ENCODE measurements at places on chromosomes 3 and 15.

GRCh38 chr15:71800835-71801745 lies 9.3 kb upstream of the NR2E3 start:
- no peak for DNase-seq

DNA sequence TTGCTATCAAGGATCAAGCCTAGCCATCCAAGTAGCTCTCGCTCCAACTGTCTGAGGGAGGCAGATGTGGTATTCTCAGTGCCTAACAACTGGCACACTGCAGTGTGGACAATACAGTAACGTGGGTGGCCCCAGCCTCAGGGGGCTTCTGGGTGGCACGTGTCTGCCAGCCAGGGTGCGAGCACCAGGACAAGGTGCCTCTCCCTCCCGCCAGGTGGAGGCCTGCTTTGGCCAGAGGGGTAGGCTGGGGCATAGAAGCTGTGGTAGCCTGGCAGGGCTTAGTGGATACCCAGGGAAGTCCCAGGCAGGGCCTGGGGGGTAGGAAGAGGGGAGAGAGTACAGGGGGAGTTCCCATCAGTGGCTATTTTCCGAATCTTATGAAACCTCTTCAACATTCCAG lies 234.0 kb downstream of the PLCL2 start:
- DNase-seq = no peak

- no peak for DNase-seq
Observed at GRCh38 chr15:79046691-79047404, 43.7 kb downstream of the RASGRF1 start.

GRCh38 chr15:63497642-63498467 lies 6.5 kb upstream of the USP3 start:
- DNase-seq = peak; percentile 87

GRCh38 chr3:117545484-117545883 lies 835.9 kb downstream of the TUSC7 start:
- DNase-seq = no peak

- DNase-seq = no peak
Observed at GRCh38 chr3:180062771-180063170, 26.0 kb upstream of the PEX5L start.

- no peak for DNase-seq
Observed at GRCh38 chr15:87193481-87193880, 1063.1 kb downstream of the NTRK3 start.

GRCh38 chr3:182920515-182921084 lies 59.7 kb downstream of the DCUN1D1 start:
- no peak for DNase-seq

- DNase-seq = no peak
Observed at GRCh38 chr15:87681104-87681503, 575.4 kb downstream of the NTRK3 start.

- no peak for DNase-seq
Observed at GRCh38 chr15:69164807-69165636, 4.6 kb downstream of the GLCE start.

GRCh38 chr15:67601073-67601472 lies 58.6 kb downstream of the MAP2K5 start:
- no peak for DNase-seq

GRCh38 chr15:66220601-66221000 lies 32.9 kb downstream of the MEGF11 start:
- DNase-seq = no peak

GRCh38 chr3:65285956-65286355 lies 598.2 kb upstream of the ADAMTS9 start:
- no peak for DNase-seq

- DNase-seq = peak; percentile 39
Observed at GRCh38 chr15:75696311-75696720, 16.3 kb downstream of the CSPG4 start.

GRCh38 chr15:72342385-72342784 lies 22.4 kb upstream of the CELF6 start:
- peak; percentile 34 for DNase-seq

DNA sequence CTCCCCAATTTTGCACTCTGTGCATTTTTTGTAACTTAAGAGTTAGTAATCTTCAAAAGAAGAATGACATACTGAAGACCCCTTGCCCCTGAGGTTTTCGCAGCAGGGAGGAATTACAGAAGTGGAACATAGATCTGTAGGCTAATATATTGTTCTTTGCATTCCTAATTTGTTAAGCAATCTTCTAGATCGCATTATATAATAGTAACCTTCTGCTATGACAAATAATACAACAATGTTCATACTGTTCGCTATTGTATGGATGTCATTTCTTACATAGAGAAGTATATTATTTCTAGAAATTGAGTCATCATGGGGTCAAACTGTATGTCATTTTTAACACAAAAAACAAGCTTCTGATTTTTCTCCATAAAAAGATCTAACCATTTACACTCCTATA lies 95.8 kb upstream of the TGFBR2 start:
- no peak for DNase-seq

GRCh38 chr3:146166826-146167225 lies 5.8 kb upstream of the PLOD2 start:
- DNase-seq = no peak

GRCh38 chr3:139935016-139935865 lies at the start of gene CLSTN2:
TSS of gene CLSTN2 (plus strand) at chr3:139935185.
- DNase-seq = no peak

GRCh38 chr3:148372206-148372875 lies 325.4 kb upstream of the AGTR1 start:
- DNase-seq = no peak

GRCh38 chr3:12394569-12395271 lies 89.6 kb upstream of the TSEN2 start:
- no peak for DNase-seq

GRCh38 chr3:37726525-37727290 lies 135.0 kb upstream of the CTDSPL start:
- DNase-seq = no peak

GRCh38 chr3:157069846-157070677 lies 89.9 kb downstream of the CCNL1 start:
- no peak for DNase-seq

- DNase-seq = no peak
Observed at GRCh38 chr3:34842706-34843480, 796.4 kb upstream of the ARPP21 start.

GRCh38 chr15:81376231-81376630 lies 2.2 kb upstream of the TMC3 start:
- DNase-seq = no peak

DNA sequence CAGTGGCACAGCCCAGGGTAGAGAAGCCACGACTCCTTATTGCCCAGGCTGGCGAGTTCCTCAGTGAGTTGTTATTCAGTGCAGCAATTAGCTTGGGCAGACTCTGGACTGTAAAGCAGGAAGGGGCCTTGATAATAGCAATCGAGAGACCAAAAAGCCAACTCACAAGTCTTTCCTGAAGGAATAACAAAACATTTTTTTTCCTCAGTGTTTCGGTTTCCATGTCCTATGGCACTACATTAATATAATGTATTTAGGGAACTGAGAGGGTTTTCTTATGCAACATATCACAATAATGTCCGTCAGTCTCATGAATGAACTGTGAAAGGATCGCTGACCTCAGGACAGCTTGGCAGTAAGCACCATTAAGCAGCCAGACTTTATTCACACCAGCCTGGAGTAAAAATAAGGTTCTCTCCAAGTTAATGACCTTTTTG lies 248.9 kb upstream of the TBL1XR1 start:
- DNase-seq = no peak

GRCh38 chr3:187833799-187834578 lies 88.7 kb upstream of the BCL6 start:
- no peak for DNase-seq

- DNase-seq = no peak
Observed at GRCh38 chr3:188417271-188417696, 263.3 kb downstream of the LPP start.

DNA sequence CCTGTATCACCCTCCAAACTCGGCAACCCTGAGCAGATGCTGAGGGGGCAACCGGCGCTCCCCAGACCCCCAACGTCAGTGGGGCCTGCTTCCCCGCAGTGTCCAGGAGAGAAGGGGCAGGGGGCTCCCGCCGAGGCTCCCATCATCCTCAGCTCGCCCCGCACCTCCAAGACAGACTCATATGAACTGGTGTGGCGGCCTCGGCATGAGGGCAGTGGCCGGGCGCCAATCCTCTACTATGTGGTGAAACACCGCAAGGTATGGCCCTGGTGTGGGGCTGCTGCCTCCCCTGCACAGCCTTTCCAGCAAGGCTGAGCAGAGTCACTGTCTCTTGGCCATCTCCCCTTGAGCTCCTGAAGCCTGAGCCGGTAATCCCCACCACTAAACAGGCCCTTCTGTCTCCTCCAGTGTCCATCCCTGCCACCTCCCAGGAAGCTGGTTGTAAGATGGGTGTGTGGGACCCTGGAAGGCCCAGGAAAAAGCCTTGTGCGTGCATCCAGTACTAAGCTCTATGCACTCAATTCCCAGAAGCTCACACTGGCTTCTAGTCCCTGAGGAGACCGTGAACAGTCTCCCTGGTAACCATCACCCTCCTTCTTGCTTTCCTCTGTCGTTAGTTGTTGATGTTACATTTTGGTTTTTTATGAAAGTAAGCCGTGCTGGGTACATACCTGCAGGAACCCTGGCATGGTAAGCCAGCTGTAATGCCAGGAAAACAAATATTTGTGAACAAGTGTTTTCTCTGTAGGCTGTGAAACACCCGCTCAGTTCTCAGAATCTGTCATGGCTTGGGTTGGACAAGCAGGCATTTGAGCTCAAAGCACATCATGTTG lies 63.3 kb downstream of the BOC start:
- no peak for DNase-seq

GRCh38 chr15:37148714-37149113 lies 48.4 kb upstream of the MEIS2 start:
- DNase-seq = no peak

DNA sequence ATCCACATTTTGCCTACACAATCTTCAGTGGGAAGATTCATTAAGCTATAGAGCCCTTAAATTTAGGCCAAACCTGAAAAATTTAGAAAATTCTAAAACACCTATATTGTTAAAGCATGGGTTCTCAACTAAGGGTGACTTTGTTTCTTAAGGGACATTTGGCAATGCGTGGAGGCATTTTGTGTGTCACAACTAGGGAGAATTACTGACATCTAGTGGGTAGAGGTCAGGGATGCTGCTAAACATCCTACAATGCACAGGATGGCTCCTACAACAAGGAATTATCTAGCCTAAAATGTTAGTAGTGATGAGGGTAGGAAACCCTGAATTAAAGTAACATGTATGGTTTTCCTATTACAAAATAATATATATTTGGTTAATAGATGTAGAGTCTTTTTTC lies 55.8 kb downstream of the TBC1D5 start:
- no peak for DNase-seq

DNA sequence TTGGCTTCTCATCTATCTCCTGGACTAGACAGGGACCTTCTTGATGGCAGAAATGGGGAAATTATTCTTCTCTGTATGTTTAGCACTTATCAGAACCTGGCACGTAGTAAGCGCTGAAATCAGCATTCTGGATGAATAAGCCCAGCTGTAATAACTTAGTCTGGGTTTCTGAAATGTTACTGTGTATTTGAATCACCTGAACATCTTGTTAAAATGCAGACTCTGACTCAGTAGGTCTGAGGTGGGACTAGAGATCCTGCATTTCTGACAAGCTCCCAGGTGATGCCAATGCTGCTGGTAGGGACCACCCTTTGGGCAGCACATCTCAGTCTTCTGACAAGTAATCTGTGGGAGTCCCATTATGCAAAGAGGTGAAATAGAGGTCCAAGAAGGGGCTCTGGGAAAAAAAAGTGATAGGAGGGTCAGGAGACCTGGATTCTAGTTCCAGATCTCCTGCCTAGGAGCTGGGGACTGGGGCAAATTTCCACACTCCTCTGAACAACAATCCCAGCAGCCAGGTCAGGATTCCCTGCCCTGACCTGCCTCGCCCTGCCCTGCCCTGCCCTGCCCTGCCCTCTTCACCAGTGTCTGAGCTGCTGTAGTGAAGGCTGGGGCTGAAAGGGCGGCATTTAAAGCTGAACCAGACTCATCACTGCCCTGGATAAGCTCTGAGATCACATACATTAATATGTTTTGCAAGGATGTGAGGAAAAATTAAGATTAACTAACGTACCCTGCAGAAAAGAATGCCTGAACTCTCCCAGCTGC lies 17.2 kb upstream of the SLC6A11 start:
- DNase-seq = no peak

GRCh38 chr3:119338754-119339153 lies 44.6 kb downstream of the ARHGAP31 start:
- no peak for DNase-seq

- no peak for DNase-seq
Observed at GRCh38 chr3:155370198-155370597, 76.7 kb upstream of the STRIT1 start.

GRCh38 chr15:34473840-34474239 lies 36.2 kb upstream of the GOLGA8A start:
- DNase-seq = no peak

DNA sequence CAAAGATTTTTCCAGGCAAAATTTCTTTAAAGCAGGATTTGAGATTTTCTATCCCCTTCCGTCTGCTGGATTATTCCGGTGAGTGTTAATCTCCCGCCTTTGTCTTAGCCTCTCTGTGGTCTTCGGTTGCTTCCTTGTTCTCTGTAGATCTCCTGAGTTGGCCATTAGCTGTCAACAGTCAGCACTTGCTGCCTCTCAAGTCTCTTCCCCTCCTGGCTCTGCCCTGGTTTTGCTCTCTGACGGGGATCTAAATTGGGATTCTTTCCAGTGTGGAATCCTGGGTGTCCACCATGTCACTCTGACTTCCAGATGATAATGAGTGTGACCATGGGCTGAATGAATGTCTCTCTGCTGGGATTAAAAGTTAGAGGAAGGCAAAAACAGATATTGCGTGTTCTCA lies 121.5 kb downstream of the IGF1R start:
- no peak for DNase-seq

- DNase-seq = no peak
Observed at GRCh38 chr3:37295925-37296324, 121.5 kb upstream of the LRRFIP2 start.

GRCh38 chr3:104133630-104134029 lies 1233.1 kb upstream of the ALCAM start:
- no peak for DNase-seq

DNA sequence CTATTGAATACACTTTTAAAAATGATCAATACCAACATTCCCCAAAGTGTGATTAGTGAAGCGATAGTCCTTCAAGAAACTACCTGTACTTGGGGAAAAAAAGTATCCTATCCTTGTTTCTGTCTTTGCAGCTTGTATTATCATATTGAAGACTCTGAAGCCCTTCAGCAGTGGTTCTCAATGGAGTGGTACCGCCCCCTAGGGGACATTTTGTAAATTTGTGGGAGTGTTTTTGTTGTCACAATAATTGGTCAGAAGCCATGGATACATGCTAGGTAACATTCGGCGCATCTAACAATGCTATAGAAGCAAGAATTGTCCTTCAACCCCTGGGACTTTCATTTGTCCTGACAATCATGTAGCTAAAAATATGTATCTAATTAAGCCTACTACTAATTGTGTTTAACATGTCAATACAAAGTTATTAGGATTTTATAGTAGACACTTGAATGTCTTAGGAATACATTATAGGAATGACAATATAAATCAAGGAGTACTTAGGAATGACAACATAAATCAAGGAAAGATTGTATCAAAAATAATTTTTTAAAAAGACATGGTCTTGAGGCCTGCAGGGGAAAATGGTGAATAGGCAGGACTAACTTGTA lies 53.7 kb downstream of the NMD3 start:
- DNase-seq = peak; percentile 38

Data from CD4-positive, alpha-beta T cell treated with Interleukin-15 for 1 hour (primary cell).